GM18507 (cell line): ENCODE measurements at places on chromosomes 2 and 18.

GRCh38 chr2:145288650-145289496 is 769.0 kb upstream of the ZEB2 start:
- no peak for DNase-seq

- DNase-seq, result no peak
Observed at GRCh38 chr2:45145073-45145899, 136.0 kb upstream of the SIX2 start.

GRCh38 chr2:176464886-176465564 is 195.8 kb downstream of the MTX2 start:
- no peak for DNase-seq

DNA sequence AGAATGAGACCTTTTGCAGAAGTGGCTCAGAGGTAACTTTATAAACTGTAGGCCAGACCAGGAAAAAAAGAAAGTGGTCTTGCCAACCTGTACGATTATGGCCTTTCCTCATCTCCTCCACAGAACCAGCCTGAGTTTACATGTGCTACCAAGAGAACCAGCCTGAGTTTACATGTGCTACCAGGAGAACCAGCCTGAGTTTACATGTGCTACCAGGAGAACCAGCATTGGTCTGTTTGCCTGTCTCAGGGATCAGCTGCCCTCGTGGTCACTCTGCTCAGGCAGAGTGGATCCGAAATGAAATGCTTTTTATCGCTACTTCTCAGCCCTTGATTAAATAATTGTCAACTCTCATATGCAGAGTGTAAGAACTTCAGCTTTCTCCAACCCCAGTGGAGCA is 209.9 kb downstream of the SUCLG1 start:
- no peak for DNase-seq

DNA sequence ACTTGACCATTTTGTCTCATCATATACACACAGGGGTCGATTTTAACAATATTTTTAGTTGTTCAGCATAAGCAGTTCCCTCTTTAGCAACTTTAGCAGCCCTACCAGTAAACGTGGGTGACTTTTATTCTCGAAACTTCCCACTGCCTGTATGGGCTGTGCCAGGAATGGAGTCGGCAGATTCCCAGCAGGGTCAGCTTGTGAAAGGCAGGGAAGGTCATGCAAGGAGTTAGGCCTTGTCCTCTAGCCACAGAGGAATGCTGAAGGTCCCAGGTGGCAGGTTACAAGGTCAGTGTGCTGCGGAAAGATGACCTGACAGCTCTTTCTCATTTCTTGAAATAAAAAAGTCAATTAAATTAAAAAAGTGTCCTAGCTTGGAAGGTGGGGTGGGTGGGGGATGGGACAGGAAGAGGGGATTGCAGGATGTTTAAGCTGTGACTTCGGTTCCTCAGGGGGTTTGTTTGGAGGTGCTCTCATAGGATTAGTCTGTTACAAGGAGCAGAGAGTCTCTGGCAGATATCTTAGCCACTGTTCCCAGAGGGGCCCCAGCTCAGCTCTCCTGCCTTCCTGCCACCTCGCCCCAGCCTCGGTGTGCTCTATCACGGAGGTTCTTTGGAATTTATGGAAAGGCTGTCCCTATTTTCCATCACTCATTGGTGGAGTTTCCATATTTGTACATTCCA is 21.4 kb downstream of the DRC1 start:
- DNase-seq, result no peak

GRCh38 chr2:228401065-228401912 is 219.8 kb upstream of the SPHKAP start:
- DNase-seq, result no peak

DNA sequence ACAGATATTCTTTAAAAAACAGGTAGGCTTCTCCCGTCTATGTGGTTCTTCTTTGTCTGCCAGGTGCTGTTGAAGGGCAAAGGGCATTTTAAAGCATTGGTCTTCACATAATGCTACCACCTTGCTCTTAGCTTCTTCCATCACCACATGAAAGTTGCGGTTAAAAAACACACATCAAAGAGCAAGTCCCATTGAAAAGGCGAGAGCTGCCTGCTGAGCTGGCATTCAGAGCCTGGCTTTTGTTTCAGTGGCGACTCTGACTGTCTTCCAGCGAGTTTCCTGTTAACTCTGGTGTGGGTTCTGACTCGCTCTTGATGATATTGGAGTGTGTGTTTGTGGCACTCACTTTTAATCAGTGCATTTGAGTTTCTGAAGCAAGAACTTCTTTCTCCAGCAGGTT is 624.9 kb upstream of the FANCL start:
- DNase-seq, result no peak

DNA sequence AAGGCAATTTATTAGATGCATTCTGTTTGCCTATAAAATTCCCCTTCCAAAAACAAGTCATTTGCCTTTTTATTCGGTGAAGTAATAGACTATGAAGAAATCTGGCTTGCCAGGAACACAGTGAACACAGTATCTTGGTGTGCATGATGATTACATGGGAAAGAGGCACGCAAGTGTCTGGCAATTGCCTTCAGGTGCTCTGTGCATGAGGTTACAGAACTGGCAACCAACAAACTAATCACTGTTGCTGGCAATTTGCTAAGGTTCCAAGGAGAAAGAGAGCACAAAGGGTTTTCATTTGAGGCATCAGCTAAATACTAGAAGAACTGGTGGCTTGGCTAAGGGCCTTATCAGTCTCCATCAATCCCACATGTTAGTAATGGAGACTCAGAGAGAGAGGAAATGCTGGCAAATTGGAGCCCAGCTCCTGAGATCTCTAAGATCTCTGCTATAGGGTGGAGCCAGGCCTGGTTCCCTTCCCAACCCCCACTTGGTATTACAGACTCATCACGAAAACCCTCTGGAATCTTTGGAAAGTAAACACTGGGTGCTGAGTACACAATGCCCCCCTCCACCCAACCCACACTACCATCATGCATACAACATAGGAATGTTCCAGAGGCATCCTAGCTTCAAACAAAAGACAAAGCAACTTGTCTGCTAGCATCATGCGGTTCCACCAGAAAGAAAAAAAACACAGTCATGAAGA is 10.4 kb downstream of the RNF152 start:
- no peak for DNase-seq

- DNase-seq, result no peak
Observed at GRCh38 chr2:209519906-209520305, 96.1 kb downstream of the MAP2 start.
